Activated effector memory CD4-positive, alpha-beta T cell treated with Interleukin-2 at 50 U/mL for 16 hours (primary cell): ENCODE measurements at places on chromosomes 12 and 14.

GRCh38 chr12:111777345-111778045, 10.8 kb downstream of the ALDH2 start:
- no peak for DNase-seq

GRCh38 chr12:174596-174995, 39.4 kb downstream of the SLC6A12 start:
- no peak for DNase-seq

DNA sequence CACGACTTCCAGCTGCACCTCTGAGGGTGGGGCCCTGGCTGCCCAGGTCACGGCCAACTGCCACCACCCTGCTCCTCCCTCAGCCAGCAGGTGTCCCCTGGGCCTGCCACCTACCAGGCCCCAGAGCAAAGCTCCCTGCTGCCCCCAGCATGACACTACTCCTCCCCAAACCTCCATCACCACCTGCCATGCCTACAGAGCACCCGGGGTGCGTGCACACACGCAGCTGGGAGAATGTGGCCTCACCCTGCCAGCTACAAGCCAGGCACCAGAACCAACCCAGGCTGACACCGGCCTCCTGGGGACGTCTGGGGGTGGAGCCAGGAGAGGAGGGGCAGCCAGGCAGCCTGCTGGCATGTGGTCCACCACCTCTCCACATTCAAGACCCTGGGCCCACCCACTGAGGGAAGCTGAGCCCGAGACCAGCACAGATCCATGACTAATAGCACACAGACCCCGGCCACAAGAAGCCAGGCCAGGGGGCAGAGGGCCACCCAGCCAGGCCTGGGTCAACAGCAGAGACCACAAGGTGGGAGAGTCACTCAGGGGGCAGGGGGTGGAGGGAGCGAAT, 3.4 kb downstream of the JAG2 start:
- DNase-seq, result no peak

GRCh38 chr12:31003861-31004640, 69.6 kb upstream of the DDX11 start:
- DNase-seq, result no peak
